ENCODE measurements at places on chromosomes 2 and 18.

DNA sequence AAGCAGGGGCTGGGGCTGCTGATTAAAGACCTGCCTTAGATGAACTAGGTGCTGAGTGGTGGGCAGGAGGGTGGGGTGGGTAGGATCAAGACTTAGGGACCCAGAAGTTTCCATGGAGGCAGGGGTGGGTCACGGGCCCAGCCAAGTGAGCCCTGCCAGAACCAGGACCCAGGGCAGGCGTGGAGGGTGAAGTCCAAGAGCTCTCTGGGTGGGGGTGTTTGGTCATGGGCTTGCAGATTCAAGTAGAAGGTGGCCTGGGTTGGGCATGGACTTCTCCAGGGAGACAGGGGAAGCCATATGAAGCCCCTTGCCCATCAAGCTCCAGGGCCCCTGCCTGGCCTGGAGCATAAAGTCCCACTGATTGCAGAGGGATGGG is 168.8 kb downstream of the SMAD7 start:
- no peak for DNase-seq

- DNase-seq: no peak
These were observed 24.5 kb downstream of the ELAC1 start for GRCh38 chr18:50992351-50992762.

GRCh38 chr18:60146220-60146960 is 226.2 kb downstream of the MC4R start:
- peak; percentile 58 for DNase-seq

GRCh38 chr2:100642425-100642824 is 79.6 kb downstream of the PDCL3 start:
- no peak for DNase-seq

DNA sequence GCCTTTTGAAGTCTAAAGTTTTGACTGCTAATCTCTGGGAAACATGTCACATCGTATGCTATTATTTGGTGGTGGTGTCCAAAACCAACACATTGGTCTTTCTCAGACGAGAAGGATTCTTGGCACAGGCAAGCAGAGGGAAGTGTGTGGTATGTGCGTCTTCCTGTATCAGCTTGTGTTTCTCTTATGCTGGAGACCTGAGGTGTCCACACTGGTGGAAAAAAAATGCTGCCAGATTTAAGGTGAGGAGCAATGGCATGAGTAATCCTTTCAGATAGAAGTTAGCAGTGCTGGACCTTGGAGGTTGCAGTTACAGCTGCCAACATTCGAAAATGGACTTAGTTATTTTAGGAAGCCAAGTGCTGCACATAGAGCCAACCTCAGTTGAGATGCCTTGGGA is 11.7 kb upstream of the FHL2 start:
- DNase-seq: peak; percentile 37

DNA sequence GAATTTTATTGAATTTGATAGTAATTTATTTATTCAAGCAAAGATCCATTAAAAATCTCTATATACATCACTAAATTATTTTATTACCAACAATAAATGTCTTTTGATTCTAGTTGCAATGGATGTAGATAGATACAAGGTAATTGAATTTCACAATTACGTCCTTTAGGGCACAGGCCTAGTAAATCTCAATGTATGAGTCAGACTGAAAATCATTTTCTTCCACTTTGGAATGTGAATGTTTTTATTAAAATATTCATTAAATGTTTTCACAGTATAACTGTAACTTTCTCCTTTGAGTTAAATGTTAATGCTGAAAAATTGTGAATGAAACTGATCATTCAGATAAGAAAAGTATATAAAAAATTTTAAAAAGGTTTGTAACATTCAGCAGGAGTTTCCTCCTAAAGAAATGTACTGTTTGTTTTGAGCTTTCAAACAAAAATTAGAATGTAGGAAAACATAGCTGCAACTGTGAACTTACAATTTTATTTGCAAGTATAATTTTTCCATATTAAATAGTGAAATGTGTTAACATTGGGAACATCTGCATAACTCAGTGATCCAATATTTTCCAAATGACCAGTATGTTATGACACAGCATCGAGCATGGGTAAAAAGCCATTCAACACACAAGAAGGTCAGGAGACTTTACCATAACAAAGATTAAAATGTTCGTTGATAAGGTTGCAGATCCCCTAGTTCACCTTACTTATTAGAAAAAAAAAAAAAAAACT is 663.7 kb downstream of the METTL4 start:
- no peak for DNase-seq

DNA sequence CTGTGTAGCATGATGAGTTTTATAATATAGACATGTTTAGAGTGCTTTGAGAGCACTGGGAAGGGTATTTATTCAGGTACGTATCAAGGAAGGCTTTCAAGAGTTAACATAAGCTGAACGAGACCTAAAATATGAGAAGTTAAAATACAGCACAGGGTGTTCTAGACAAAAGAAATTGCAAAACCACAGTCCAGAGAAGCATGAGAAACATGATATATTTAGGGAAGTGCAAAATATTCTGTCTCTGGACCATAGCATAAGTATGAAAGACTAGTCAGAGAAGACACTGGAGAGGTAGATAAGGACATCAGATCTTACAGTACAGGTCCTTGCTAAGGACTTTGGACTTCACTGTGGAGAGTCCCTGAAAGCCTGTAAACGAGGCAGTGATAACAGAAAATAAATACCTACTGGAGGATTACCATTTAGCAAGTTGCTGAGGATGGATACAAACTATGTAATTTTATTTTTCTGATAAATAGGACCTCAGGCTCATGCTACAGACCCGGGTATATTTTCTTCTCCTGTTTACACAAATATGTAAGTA is 43.7 kb downstream of the FSIP2 start:
- no peak for DNase-seq

DNA sequence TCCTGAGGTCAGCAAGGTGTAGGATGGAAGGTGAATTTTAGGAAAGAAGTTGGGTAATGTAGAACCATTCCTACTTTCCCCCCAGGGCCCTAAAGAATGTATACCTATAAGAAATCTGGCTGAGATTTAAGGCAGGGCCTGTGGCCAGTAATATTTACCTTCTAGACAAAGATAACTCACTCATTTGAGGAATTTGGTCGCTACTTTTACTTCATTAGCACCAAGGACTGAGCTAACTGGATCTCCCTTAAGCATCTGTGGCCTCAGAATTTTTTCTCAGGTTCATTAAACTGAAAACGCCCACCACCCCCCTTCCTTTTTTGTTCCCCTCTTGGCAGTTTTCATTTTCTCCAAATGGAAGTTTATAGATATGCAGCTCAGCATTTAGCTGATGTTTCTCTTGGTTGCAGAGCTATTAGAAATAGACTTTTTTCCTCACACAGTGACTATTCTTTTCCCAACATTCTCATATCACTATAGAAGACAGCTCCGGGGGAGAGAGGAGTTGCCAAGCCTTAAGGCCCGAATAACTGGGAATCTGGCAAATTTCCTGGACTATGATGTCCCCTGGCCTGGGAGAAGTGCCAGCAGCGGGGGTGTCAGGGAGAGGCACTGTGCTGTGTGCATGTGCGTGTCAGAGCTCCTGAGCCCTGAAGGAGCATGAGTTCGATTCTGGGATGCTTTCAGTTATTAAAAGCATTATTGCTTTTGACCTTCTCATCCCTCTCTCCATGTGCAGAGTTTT is 310.9 kb downstream of the PRKCE start:
- DNase-seq: peak; percentile 89

- DNase-seq: peak; percentile 47
These were observed 125.5 kb downstream of the SMAD7 start for GRCh38 chr18:48825101-48825745.

DNA sequence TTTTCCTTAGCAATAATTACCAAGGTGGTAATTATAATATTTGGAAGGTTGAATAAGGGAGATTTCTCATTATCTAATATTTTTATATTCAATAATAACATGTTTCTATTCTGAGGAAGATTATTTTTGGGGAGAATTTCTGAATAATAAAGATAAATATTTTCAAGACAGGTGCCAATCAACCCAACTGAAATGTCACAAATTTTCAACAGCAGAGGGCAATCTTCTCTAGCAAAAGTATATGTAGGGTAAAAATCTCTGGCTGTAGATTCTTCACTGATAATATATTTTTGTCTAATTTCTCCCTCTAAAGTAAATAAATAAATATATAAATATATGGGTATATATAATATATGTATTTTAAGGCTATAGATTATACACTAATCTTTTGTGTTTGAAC is 1187.2 kb upstream of the CRIM1 start:
- DNase-seq: no peak

DNA sequence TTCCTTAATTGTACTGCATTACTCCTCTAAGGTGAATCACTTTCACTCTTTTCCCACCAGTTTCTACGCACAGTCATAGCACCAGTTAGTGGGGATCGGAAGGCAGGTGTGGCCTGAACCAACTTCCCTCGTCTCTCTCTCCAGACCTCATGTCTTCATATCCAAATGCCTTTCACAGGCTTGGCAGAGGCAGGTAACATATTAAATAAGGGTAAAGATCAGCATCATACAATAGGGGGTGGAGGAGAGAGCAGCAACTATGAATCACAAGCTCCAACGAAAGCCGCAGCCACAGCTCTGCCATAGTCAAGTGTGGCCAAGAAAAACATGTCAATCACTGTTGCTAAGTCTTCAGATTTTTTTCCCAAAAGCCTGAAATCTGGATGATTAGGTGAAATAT is 40.3 kb downstream of the AP1S3 start:
- DNase-seq: no peak

DNA sequence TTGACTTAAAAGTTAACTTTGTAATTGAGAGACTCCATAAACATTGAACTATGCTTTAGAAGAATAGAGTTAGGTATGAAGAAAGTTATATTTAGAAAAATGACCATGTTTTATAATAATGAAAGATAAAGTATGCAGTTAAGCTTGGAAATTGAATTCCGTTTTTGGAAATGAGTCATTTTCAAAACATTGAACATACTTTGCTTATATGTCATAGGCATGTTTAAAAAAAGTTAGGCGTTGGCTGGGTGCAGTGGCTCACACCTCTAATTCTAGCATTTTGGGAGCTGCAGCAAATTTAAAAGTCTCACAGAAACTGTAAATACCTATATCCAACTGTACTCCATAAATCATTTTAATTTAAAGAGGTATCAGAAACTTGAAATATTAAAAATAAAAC is 607.4 kb downstream of the CBLN2 start:
- peak; percentile 3 for DNase-seq

GRCh38 chr18:3485153-3486149 is 35.5 kb downstream of the TGIF1 start:
- no peak for DNase-seq

DNA sequence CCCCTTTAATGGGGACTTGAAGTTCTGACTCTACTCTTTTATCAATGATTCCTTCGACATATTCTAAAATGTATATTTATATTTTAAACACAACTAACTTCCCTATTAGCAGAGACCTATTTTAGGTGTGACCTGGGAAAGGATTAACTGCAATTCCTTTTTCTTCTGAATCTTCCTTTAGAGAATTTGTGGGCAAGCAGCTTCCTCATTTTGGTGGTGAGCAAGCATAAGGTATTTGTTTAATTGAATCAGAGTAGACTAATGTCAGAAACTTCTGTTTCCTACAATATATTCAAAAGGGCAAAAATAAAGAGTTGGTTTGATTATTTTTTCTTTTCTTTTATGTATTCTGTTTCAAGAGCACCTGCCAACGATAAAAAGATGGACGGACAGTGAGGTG is 237.0 kb downstream of the IKZF2 start:
- no peak for DNase-seq

DNA sequence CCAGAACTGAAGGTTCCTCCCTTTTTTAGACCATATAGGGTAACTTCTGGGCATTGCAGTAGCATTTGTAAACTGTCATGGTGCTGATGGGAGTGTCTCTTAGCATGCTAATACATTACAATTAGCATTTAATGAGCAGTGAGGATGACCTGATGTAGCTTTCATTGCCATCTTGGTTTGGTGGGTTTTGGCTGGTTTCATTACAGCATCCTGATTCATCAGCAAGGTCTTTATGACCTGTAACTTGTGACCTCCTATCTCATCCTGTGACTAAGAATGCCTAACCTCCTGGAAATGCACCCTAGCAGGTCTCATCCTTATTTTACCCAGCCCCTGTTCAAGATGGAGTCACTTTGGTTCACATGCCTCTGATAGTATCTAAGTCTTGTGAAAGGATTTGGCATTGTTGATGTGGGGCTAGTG is 159.0 kb downstream of the TMX3 start:
- peak; percentile 1 for DNase-seq

Data from fibroblast of skin of right quadriceps (primary cell).